ENCODE measurements at places on chromosomes 1 and 21.

- no peak for ATAC-seq
These were observed 189.0 kb upstream of the RGS18 start for GRCh38 chr1:191969290-191969689.

- ATAC-seq = peak; percentile 34
These were observed 14.2 kb downstream of the MARCKSL1 start for GRCh38 chr1:32321712-32322291.

GRCh38 chr1:183241471-183241870 is 55.4 kb downstream of the LAMC2 start:
- ATAC-seq = no peak

- ATAC-seq = no peak
These were observed 4.8 kb upstream of the ST6GALNAC5 start for GRCh38 chr1:76862447-76862846.

- no peak for ATAC-seq
These were observed 18.9 kb downstream of the SHISAL2A start for GRCh38 chr1:52651904-52652303.

GRCh38 chr1:54977533-54978297 is 2.7 kb upstream of the TMEM61 start:
- peak; percentile 47 for ATAC-seq

GRCh38 chr1:191582169-191582568 is 576.1 kb upstream of the RGS18 start:
- no peak for ATAC-seq

GRCh38 chr1:116345011-116345410 is 28.0 kb upstream of the ATP1A1 start:
- no peak for ATAC-seq

Data from esophagus mucosa (tissue), 1 donor.